ENCODE measurements at places on chromosomes 5 and 9.

GRCh38 chr5:17046320-17046719, 110.2 kb upstream of the MYO10 start:
- no peak for DNase-seq

- peak; percentile 78 for DNase-seq
These were observed 56.7 kb downstream of the TLE1 start for GRCh38 chr9:81632599-81632998.

- no peak for DNase-seq
These were observed 197.0 kb downstream of the ARHGEF28 start for GRCh38 chr5:73822989-73823339.

GRCh38 chr5:76525956-76526355, 97.2 kb downstream of the F2RL2 start:
- DNase-seq: no peak

DNA sequence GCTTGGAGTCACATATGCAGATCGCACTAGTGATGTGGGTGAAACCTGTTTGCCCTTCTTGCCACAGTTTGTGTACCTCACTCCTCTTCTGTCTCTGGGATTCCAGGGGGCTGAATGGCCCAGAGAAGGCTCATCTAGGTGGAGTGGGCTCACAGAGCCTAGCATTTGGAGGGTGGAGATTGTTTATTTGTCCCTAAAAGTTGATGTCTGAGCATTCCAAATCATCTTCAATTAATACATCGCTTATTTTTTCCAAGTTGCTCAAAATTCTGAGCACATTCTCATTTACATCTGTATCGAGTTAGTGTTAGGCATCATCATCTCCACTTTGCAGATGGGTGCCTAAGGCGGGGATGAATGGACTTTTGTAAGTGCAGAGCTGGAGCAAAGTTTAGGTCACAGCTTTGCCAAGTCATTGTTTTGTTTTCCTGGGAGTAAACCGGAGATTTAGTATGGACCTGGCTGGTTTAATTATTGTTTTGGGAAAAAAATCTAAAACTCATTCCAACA, 2.0 kb downstream of the ABL1 start:
- no peak for DNase-seq

- DNase-seq: peak; percentile 38
These were observed 36.3 kb downstream of the RUSC2 start for GRCh38 chr9:35526087-35526801.

- peak; percentile 36 for DNase-seq
These were observed 1728.3 kb upstream of the CDH9 start for GRCh38 chr5:28766565-28767158.

DNA sequence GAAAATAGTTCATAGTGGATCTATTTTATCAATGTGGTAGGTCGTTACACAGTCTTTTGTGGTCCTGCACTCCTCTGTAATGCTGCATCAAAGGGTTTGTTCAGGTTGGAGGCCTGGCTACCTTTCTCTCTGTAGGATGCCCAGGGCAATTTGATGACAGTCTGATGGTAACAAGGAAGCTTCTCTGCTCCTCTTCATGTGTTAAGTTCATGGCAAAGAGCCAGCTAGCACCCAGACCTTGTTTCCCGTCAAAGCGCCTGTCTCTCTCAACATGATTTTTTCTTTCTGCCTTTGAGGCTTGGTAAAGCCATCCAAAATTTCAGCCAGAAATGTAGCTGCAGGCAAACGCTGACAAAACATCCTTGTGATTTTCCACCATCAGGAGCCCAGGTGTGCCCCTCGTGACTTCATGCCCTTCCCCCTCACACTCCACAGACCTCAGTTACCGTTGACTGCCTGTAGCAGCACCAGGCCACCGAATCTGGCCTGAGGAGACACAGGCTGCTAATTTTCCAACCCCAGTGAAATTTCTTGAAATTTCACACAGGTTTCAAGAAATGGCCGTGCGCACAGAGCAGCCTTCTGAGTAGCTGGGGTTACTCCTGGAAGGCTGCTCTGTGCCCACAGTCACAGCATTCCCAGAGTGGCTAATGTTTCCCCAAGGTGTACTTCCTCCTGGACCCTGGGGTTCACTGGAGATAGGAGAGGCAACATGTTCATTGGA, 292.7 kb downstream of the CWC27 start:
- no peak for DNase-seq
